ENCODE measurements at places on chromosomes 16 and 17. TPM values are rescaled to one million over a fixed set of nuclear protein-coding genes. Genes with fewer than 3 reads are reported as not detected.

- peak; percentile 91 for DNase-seq
Measured at GRCh38 chr17:7835814-7836595, 2.0 kb downstream of the KDM6B start.

GRCh38 chr17:81097134-81097942 lies 62.4 kb downstream of the BAIAP2 start:
- peak; percentile 94 for DNase-seq

DNA sequence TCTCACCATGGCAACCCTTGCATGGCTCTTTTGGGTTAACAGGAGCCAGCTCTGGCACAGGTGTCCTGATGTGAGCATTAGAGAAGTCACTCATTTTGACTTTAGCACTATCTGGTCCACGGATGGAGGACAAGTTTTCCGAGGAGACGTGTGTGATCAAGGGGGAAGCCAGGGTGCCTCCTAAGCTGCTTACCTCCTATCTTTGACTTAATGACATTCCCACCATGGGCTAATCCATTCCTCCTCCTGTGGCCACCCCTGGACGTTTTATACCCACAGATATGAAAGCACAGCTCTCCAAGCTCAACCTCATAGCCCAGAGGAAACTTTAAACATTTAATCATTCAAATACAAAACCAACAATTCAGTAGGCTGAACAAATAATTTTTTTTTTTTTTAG lies 18.8 kb downstream of the MPP2 start:
- no peak for DNase-seq

- DNase-seq: peak; percentile 80
Measured at GRCh38 chr16:27698266-27698665, 148.3 kb downstream of the KATNIP start.

GRCh38 chr16:52500963-52501362 lies 46.0 kb downstream of the TOX3 start:
- no peak for DNase-seq

Gene OR1F1
- not detected for total RNA-seq

- no peak for DNase-seq
Measured at GRCh38 chr17:41254861-41255260, 323 bp upstream of the KRTAP9-9 start.

GRCh38 chr16:88449267-88449561 lies 3.9 kb upstream of the ZFPM1 start:
- no peak for DNase-seq

Gene HOXB1
- total RNA-seq: not detected

DNA sequence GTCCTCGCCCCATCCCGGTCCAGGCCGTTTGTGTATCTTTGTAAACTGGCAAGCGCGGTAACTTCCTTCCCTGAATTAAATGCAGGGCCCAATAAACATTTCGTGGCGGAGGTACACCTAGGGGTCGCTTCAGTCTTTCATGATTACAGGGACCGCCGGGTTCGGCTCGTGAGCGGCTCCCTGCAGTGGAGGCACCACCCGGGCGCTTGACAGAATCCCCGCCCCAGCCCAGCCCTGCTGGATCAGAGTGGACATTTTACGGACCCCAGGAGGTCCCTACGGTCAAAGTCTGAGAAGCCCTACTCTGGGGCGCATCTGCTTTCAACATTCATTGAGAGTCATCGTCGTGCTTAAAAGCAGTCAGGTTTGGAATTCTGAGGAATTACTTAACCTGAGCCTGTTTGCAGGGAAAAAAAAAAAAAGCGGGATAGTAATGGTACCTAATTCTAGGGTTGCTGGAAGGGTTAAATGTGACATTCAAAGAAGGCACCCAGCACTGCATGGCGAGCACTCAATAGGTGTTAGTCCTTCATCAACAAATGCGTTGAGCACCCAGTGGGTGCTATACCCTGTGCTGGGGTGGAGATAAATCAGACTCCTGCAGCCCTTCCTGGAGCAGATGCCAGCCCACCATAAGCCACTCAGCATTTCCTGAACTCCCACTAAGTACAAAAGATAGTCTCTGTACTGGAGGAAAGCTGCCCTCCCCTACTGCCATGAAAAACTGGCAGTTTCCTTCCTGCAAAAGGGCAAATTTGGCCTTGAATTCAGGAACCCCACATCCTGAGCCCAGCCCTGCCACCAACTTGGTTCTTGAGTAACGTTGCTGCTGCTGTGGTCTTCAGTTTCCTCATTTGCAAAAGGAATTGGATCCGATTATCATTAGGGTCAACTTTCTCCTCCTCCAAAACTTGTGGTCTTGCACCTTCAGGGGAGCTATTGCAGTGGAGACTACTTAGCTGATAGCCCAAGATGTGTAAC lies 658 bp upstream of the DUSP3 start:
- no peak for DNase-seq

- no peak for DNase-seq
Measured at GRCh38 chr17:61584866-61585265, 6.2 kb downstream of the NACA2 start.

Gene TOM1L1
- 16.4 TPM for total RNA-seq

- peak; percentile 72 for DNase-seq
Measured at GRCh38 chr16:88013766-88014251, 62.6 kb downstream of the BANP start.

Gene GPR139
- total RNA-seq: not detected

GRCh38 chr16:48300391-48300856 lies 53.1 kb upstream of the ABCC11 start:
- DNase-seq: no peak

DNA sequence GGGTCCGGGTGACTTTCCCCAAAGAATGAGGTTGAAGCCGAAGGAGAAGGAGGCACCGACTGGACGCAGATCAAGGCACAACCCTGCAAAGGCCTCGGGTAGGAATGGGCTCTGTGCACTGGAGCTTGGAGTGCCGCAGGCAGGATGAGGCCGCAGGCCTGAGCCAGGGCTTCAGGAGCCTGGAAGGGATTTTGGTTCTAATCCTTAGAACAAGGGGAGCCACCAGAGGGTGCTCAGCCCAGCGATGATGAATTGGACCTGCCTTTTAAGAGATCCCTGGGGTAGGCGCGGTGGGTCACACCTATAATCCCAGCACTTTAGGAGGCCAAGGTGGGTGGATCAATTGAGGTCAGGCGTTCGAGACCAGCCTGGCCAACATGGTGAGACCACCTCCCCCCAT lies 8.1 kb downstream of the CIBAR2 start:
- no peak for DNase-seq

All from mesenteric fat pad (tissue), 1 donor.